Muscle of leg (tissue), 16 donors: ENCODE measurements at places on chromosomes 16 and 17.

DNA sequence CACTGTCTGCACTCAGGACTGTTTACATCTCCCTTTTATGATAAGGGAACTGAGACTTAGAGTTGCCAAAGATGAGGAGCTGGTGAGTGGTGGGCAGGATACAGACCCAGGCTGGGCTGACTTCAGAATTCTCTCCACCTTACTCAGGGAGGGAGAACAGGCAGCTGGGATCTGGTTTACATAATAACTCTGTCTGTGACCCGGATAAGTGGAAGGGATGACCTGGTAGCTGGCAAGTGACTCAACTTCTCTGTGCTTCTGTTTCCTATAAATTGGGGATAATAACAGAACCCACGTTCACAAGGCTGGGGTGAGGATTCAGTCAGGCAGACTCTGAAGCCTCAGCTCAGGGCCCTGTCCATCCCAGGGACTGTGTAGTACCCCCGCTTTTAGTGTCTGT lies 2.6 kb downstream of the SNX20 start:
- DNase-seq, result no peak

DNA sequence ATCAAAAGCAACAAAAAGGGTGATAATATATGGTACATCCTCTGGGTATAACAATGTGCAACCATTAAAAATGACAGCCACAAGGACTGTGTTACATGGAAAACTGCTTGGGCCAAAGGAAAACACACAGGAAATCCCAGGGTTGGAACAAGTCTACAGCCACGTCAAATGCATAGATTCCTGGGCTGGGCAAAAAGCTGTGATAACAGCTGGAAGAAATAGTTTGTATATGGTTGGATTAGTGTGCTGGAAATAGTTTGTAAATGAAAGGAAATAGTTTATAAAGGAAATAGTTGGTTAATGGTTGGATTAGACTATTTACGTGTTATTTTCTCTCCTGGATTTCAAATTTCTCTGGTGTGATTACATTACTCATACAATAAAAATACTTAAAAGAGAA lies 2.6 kb downstream of the HSD17B2 start:
- peak; percentile 27 for DNase-seq

GRCh38 chr16:69260019-69260418 lies 51.1 kb upstream of the VPS4A start:
- DNase-seq, result no peak

DNA sequence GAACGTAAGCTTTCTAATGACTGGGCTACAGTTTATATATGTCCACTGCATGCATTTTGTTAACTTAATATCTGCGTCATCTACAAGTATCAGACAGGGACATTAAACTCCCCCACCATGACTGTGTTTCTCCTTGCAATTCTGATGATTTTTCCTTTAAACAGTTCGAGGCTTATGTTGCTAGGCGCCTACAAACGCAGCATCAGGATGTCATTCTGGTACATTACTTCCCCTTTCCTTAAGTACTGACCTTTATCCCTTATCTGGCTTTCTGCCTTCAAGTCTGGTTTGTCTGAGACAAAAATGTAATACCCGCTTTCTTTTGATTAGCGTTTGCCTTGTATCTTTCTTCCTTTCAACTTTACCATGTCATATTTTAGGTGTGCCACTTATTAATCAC lies 362.4 kb downstream of the SLC39A11 start:
- peak; percentile 84 for DNase-seq

DNA sequence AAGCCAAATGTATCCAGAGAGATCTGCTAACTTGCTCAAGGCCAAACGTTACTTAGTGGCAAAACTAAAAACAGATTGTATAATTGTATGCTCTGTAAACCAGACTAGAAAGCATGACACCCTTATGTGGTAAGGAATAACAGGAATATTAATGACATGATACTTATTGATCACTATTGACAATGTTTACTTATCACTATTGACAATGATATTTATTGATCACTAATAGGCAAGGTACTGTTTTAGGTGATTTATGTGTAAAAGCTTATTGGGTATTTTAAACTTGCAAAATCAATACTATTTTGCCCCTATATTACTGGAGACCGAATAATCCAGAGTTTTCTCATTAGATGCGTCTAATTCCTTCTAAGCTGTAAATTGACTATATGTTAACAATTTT lies 985.1 kb downstream of the CDH11 start:
- no peak for DNase-seq

GRCh38 chr17:57861000-57861789 lies 11.4 kb upstream of the MRPS23 start:
- peak; percentile 75 for DNase-seq

DNA sequence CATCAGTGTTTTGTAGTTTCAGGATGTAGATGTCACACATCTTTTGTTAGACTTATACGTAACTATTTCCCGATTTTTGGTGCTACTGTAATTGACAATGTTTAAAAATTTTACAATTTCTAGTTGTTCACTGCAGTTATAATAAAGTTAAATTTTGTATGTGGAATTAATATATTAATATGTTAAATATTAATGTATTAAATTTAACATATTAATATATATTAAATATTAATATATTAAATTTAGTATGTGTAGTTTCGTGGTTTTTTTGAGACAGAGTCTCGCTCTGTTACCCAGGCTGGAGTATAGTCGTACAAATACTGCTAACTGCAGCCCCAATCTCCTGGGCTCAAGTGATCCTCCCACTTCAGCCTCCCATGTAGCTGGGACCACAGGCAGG lies 5.7 kb upstream of the LGALS3BP start:
- no peak for DNase-seq

- DNase-seq, result no peak
These were observed 1.9 kb upstream of the CD68 start for GRCh38 chr17:7577327-7578199.

DNA sequence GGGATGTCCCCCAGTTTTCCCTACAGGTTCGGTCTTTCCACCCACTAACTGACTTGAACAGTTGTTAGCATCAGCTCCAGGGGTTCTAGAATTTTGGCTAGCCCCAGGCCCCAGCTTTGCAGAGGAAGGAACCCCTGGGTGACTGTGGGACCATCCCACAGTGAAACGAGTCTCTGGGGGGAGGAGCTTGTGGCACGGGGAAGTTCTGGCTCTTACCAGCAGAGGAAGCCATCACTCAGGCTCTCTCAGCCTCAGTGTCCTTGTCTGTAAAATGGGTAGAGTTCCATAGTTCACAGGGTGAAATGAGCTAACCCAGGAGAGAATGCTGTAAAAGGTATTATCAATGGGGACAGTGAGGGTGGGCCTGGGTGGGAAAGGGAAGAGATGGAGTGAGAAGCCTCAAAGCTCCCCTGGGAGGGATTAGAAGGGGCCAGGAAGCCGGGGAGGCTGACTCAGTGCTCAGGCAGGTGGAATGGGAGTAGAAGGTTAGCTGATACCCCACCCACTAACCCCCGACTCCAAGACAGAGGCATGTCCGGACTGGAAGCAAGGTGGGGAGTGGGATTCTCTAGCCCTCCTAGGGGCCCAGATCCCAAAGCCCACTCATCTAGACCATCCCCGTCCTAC lies 30.9 kb upstream of the CDC42EP4 start:
- peak; percentile 65 for DNase-seq

DNA sequence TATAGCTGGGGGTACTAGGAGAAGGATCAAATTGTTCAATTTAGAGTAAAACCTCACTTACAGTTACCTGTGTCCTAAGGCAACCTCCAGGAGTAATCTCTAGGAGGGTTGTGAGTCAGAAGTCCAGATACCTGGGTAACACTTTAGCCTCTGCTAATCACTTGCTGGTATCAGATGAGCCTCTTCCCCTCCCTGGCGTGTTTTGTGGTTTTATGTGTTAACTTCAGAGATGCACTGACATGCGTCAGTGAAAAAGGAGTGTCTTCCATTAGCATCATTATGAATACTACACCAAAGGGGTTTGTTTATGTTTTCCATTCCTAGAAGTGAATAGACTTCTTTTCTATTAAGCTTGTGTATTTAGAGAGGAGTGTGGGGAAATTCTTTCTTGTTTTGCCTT lies 208.2 kb downstream of the FTO start:
- DNase-seq, result no peak

DNA sequence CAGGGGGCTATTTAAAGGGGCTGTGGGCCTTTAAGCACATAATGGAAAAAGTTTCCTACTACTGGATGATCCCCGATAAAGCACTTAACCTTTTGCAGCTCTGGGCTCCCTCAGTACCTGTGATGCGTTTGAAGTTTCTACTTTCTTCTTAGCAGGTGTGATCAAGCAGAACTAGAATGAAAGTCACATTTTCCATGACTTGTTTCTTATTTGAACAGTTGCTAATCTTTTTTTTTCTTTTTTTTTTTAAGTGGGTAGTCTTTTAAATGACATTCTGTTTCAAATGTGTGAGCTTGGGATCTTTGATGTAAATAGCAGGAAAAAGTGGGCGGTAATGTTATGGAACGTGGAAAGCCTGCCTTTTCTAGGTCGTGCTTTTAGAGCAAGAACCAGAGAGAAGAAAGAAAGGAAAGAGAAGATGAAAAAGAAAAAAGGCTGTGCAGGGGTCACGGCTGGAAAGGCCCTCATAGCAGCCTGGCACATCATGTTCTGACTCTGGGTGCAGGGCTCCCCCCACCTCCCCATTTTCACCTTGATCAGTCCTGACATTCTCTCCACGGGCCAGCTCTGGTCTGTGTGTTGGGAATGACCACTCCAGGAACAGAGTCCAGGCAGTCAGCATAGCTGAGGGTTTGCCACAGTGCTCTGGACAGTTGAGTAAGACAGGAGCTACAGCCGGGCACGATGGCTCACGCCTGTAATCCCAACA lies 150.6 kb downstream of the CLEC16A start:
- no peak for DNase-seq
